ENCODE measurements at places on chromosomes 6 and 20.

- DNase-seq: no peak
These were observed 61.1 kb downstream of the TMEM170B start for GRCh38 chr6:11598687-11599086.

DNA sequence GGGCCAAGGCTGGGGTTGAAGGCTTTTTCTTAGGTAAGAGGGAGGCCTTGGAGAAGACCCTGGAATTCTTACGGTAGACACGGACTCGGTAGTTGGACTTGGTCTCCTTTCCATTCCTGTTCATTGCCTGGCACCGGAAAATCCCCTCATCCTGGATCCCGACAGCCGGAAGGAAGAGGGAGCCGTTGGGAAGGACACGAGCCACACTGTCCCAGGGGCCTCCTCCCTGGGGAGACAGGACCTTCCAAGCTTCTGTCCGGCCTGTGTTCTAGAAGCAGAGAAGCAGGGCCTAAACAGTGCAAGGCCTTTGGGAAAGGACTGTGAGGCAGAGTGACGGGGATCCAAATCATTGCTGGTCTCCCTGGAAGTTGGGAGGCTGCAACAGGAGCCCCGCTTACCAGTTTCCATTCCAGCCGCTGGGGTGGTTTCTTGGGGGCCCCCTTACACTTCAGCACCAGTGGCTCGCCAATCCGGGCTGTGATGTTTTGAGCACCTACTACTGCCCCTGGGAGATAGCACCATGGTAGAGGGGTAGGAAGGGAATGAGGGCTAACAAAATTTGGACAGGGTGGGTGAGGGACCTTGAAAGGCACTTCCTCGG is 470 bp downstream of the AGER start:
- DNase-seq: no peak

DNA sequence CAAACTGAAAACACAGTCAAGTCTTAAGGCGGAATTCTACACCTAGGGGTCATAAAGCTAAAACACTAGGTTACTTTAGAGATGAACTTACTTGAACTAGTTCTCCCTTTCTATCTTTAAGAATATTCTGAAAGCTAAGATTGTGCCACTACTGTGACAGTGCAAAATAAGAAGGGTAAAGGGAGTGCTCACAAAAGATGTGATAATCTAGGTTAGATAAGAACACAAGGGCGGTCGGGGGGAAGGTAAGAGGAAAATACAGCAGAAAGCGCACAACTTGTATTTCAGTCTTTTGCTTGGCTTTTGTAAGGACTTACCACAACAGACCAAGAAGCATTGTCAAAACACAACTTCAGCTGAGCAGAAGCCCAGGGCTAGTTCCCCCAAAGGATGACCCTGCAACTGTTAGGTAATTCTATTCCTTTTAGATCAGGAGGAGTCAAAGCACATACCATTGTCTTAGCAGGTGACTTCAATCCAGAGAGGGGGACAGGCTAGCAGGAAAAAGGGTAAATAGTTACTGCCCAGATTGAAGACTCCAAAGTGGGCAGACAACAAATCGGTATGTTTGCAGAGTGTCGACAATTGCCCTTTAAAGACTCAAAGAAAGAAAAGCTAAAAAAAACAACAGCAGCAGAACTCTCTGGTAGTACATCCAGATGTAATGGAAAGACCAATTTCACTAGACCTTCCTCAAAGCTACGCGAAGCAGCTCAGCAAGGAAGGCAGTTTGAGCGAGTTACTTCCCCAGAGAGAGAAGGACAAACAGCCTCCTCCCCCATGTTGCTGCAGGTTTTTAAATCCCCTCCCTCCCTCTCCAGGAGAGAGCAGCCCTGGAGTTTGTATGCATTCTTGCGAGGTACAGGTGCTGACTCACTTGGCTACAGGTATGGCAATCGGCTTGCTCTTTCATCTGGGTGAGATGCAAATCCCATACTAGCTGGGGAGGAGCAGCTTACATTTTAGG is 59.0 kb downstream of the RIPOR2 start:
- DNase-seq: no peak

DNA sequence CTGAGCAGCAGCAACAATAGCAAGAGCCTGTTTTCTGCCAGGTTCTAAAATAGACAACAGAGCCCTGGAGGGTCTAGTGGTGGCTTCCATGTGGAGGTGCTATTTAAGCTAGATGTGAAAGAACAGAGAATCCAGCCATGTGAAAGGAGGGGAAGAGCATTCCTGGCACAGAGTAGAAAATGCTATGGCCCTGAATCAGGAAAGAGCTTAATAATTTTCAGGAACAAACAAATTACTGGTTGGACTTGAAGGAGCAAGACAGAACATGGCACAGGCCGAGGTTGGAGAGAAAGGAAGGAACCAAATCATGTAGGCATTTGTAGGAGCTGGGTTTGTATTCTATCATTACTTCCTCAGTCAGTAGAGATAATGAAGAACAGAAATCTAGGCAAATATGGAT is 98.3 kb downstream of the AIG1 start:
- DNase-seq: peak; percentile 29

DNA sequence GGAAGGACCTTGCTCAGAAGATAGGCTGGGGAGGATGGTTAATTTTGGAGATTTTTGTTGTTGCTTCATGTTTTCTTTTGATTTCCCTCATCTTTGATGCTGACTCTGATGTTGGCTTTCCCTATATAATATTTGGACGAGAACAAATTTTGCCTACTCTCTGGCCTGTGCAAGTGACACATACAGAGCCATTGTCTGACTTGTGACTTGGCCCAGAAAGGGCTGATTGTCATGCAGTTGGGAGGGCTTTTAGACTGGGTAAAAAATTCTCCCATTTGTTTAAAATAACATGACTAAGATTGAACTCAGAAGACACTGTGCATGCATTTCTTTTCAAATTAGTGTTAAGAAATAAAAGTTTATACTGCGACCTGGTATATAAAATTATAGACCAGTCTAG is 98.6 kb upstream of the SUPT3H start:
- no peak for DNase-seq

DNA sequence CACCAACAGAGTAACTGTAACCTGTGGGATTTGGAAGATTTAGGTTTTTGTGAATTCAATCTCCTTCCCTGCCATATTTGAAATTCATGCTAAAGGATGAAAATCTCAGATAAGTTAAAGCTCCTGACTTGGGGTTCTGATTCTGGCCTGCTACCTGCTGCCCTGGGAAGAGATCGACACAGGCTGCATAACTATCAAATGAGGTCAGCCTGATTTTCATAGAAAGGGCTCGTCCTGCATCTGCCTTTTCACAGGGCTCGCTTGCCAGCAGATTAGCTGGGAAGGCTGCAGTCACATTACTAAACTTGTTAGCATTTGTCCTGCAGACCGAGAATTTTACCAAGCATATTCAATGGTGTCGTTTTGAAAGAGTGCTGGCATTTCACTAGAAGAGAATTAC is 14.6 kb downstream of the GCLC start:
- DNase-seq: no peak

DNA sequence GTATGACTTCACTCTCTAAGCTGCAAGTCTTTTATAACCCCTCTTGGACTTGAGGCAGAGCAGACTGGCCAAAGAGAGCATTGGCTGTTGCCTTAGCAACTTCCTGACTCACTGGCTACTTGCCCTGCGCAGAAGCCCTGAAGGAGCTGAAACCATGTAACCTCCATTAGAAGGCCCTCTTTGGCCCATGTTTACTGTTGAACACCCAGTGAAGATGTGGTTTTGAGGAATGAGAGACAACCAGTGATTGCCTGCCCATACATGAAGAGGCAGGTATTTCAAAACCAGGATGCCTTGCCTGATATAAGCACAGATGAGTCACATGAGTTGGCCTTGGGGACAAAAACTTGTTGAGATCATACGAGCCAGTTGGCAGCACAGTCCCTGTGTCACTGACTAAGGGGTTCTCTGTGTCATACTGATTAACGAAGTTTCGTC is 182.5 kb downstream of the EDN1 start:
- no peak for DNase-seq

- peak; percentile 45 for DNase-seq
These were observed 897 bp downstream of the CD2AP start for GRCh38 chr6:47478233-47479139.

DNA sequence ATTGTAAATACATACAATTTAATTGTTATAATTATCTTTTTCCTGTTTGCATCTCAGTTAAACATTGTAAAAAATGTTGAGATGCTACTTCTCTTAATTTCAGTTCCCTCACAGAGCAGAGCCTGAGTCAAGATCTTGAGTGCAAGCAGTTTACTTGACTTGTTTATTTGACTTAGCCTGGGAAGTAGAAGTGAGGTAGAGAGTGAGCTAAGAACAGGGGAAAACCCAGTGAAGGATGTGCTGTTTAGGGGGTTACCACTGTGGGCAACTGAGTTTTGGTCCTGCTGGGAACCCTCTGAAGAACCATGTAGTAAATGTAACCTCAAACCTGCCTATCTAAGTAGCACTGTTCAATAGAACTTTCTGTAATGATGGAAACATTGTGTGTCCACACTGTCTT is 495.2 kb upstream of the FLRT3 start:
- DNase-seq: no peak

GRCh38 chr6:29628419-29629281 is 4.3 kb downstream of the GABBR1 start:
- DNase-seq: peak; percentile 87

GRCh38 chr20:6024768-6025167 is 29.1 kb downstream of the LRRN4 start:
- DNase-seq: no peak

DNA sequence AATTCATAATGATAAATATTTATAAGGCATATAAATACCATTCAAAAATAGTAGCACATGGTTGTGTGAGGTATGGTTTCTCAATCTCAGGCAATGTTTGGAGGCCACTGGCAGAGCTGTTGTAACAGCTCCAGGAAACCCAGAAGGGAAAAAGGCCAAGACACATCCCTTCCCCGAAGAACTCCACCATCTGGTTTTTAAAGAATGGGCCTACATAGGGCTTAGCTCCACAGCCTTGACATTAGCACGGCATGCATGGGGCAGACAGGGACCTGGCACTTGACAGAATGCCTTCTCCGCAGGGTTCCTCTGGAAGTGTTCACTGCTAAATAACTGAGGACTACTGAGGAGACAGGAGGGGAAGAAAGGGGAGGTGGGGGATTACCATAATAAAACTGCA is 16.1 kb upstream of the FOXO3 start:
- peak; percentile 83 for DNase-seq

- DNase-seq: no peak
These were observed 36.1 kb upstream of the NKX2-4 start for GRCh38 chr20:21433329-21433890.

DNA sequence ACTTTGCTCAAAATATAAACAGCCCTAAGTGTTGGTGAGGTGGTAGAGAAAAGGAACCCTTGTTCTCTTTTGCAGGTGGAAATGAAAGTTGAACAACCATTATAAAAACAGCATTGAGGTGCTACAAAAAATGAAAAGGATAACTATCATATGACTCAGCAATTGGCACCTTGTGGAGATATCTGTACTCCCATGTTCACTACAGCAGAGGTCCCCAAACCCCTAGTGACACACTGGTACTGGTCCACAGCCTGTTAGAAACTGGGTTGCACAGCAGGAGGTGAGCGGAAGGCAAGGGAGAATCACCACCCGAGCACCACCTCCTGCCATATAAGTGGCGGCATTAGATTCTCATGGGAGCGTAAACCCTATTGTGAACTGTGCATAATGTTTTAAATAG is 267.4 kb upstream of the THEMIS start:
- no peak for DNase-seq

DNA sequence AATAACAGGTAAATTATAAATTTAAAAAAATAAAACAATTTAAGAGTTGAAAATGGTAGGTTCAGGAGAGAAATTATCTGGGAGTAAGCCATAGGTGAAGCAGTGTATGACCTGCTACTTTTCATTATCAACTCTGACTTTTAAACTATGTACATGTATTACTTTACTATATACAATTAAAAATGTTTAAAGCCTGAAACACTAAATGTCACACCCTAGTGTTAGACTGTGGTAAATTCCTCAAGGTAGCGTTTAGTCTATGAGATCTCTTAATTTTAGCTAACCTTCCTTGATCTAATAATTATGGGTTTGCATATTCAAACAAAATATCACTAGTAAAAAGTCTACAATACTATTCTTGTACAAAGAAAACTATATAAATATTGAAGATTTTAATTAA is 22.3 kb upstream of the TBC1D32 start:
- no peak for DNase-seq

GRCh38 chr20:10792291-10792690 is 118.5 kb upstream of the JAG1 start:
- no peak for DNase-seq

GRCh38 chr6:1145768-1146218 is 166.1 kb upstream of the FOXQ1 start:
- no peak for DNase-seq
